Activated naive CD8-positive, alpha-beta T cell treated with anti-CD3 and anti-CD28 coated beads for 36 hours (primary cell): ENCODE measurements at places on chromosomes 11 and 22.

- no peak for DNase-seq
Observed at GRCh38 chr11:27468209-27468994, 4.2 kb downstream of the LGR4 start.

DNA sequence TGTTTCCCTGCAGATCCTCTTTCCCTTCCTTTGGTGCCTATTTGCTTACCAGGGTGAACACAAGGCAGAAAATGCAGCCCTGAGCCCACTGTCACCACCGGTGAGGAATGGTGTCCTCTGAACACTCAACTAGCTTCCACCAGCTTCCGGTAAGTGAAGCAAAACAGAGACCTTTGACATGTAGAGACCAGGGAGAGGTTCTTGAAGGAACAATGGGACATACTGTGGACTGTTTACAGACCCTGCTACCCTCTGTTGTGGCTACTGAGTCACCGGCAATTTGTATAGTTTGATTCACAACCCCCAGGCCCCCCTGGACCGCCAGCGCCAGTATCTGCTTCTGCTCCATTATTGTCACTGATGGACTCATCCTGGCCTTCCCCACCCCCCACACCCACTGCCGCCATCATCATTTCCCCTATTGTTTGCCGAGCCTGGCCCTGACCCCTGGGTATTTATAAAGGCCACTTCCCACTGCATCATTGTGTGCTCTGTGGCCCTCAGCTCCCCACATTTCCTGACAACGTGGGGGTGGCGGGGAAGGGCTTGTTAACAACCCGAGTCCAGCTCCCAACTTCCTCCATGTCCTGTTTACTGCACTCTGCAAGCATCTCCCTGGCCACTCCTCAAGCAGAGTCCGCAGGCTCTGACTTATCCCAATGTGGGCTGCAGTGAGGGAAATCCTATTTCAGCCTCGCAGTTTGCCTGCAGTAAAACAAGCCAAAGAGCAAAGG lies 252.9 kb downstream of the ETS1 start:
- DNase-seq: no peak

- peak; percentile 45 for DNase-seq
Observed at GRCh38 chr11:67053896-67054329, 2.7 kb upstream of the RHOD start.

DNA sequence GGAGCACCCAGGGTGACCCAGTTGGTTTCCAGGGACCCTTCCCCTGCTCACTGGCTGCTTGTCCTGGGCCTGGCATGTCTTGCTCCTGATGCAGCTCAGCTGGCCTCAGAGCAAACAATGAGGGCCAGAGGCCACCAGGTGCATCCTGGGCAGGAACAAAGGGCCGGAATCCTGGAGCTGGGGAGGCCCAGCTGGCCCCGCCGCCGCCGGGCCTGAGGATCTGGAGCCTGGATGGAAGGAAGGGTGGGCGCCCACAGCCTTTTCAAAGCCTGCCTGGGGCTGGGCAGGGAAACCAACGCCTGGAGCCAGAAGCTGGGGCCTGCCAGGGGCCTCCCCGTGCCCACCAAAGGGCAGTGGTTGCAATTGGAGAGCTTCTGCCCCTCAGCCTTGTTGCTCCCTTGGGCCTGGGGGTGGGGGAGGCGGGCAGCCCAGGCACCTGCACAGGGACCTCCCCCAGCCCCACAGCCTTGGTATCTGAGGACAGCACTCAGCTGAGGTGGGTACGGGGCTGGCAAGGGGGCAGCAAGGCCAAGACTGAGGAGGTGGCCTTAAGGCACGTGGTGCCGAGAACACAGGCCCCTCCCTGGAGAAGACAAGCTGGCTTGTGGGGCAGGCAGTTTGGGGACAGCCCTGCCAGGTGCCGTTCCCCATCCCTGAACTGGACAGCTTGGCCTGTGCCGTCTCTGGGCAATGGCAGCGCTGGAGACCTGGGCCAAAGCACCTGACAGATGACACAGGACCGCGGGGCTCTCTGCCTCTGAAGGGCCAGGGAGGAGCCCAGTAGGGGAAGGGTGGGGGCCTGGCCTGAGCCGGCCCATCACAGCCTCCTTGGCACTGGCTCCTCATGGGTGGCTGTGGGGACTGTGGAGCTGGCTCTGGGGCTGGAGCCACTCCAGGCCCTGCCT lies 7.1 kb upstream of the ADORA2A start:
- no peak for DNase-seq

DNA sequence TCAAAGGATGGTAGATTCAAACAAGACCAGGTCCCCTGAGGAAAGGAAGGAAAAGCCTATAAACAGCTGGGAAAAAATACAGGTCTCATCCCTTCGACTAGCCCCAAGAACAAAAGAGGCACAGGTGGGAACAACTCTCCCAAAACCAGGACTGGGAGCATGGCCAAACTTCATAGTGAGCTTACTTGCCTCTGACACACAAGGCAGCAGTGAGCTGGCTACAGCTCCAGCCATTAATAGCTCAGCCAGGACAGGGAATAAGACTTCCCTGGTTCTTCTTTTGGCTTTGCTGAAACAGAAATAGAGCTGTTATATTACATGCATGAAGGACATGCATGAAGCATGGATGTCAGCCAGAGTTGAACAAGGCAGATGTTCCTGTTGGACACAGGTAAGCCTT lies at the start of gene OR10A2:
TSS of gene OR10A2 (plus strand) at position 97 of the 400 bp plus-strand sequence. CDS start 6,698 bp downstream, outside the sequence.
- no peak for DNase-seq
